ENCODE measurements at places on chromosomes 7 and 10.

DNA sequence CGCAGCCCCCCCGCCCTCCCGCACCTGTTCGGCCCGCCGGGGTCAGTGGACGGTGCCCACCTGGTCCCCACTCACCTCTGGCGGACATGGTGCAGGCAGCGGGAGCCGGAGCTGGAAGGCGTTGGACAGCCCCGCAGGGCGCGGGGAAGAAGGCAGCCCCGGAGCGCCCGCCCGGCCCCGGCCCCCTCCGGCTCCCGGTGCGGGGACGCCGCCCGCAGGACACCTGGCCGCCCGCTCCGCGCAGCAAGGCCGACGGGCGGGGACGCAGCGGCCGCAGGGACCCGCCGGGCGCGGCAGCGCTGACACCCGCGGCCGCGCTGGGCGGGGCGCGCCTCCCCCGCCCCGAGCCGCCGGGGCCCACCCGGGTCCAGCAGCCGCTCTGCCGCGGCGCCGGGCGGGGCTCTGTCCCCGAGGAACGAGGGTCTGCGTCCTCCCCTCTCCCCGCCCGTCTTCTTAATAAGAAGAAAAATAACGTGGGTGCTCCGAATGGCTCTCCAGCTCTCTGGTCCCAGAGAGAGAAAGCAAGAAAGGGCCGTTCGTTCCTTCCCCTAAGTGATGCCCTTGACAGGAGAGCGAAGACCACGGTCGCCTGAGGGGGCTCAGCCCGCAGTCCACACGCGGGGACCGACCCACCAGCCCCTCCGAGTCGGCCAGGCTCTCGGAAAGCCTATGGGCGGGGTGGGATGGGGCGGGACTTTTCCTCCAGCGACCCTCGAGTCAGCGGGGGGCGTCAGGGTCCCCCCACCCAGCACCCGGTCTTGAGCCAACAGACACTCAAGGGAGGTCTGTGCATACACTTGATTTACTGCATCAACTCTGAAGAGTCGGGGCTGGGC, 53.4 kb upstream of the FHIP2A start:
- no peak for DNase-seq

DNA sequence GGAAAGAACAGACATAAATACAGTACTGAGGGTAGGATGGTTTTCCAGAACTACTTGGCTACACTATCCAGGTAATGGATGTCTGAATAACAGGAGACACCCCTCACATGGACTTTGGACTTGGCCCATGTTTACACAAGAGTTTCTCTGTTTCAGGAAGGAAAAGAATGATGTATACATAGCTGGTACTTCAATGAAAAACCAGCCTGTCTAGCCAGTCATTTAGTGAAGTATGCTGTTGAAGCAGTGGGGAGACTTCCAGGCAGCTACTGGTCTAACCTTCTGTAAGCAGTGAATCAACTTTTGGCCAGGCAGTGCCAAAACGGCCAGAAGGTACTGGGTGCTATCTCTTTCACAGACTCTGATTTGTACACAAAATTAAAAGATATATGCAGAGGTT, 135.0 kb downstream of the MBL2 start:
- DNase-seq: no peak

DNA sequence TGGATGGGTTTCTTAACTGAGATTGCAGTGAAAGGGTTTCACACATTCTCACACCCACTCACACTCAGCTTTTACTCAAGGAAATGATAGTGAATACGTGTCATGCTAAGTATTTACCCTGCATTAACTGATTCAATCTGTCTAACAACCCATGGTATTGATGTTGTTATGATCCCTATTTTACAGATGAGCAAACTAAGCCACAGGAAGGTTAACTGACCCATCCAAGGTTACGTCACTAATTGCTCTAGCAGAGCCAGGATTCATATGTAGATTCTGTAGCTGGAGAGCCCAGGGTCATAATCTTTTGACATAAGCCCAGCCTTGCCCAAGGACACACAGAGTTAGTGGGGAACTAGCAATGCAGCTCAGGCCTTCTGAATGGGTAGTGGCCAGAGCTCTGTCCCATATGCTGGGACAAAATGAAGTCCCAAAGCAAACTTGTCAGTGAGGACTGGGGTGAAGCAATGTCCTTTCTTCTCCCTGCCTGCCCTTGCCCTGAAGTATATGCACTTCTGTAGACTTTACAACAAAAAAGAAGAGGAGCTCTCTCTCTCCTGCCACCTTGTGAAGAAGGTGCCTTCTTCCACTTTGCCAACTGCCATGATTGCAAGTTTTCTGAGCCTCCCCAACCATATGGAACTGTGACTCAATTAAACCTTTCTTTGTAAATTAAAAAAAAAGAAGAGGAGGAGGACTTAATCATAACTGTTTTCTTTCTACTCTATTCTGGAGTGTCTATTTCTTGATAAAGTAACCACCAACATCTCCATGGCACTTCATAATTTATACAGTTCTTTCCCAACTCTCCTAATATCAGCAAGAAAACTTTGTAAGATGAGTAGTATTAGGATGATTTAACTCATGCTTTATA, 4.9 kb upstream of the CYP3A7 start:
- DNase-seq: no peak

GRCh38 chr10:78776756-78777155, 292.0 kb upstream of the ZMIZ1 start:
- no peak for DNase-seq

DNA sequence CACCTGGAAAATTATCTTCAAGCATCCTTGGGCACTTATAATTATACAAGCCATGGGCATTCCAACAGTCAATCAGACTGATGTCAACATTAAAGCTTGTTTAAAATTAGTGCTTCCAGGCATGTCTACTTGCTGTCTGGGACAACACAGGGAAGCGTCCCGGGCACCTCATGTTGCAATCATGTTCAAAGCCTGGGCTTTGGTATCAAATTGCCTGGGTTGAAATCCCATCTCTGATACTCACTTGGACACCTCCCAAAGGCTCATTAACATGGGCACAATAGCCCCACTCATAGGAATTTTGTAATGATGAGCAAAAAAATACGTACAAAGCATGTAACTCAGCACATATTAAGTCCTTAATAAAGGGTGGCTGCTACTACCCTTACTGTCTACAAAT, 14.4 kb downstream of the AIFM2 start:
- no peak for DNase-seq

- DNase-seq: no peak
Measured at GRCh38 chr10:12685261-12686058, 316.1 kb downstream of the CCDC3 start.

- no peak for DNase-seq
Measured at GRCh38 chr7:64630496-64630895, 35.4 kb upstream of the ZNF107 start.

GRCh38 chr7:83475420-83475819, 173.5 kb downstream of the SEMA3E start:
- no peak for DNase-seq

DNA sequence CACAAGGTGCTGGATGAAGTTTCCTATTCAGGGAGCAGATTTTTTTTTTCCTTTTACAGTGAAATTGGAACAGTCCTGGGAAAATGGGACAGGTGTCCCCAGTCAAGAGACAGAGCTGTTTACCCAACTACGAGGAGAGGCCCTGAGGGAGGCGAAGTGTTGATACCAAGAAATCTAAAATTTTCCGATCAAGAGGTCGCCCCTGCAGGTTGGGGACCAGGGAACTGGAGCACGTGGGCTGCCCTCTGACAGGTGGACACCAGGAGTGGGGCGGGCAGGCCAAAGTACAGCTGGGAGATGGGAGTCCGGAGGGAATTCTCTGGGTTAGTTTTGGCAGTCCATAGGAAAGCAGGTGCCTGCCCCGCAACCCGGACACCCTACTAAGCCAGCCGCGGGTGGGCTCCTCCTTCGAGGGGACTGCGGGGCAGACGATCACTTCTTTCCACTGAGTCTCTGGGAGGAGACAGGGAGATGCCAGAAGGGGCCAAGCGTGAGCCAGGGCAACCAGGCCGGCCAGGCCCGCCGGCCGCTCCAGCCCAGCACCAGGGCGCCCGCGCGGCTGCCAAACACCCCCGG, 965 bp upstream of the CAMK1D start:
- no peak for DNase-seq

DNA sequence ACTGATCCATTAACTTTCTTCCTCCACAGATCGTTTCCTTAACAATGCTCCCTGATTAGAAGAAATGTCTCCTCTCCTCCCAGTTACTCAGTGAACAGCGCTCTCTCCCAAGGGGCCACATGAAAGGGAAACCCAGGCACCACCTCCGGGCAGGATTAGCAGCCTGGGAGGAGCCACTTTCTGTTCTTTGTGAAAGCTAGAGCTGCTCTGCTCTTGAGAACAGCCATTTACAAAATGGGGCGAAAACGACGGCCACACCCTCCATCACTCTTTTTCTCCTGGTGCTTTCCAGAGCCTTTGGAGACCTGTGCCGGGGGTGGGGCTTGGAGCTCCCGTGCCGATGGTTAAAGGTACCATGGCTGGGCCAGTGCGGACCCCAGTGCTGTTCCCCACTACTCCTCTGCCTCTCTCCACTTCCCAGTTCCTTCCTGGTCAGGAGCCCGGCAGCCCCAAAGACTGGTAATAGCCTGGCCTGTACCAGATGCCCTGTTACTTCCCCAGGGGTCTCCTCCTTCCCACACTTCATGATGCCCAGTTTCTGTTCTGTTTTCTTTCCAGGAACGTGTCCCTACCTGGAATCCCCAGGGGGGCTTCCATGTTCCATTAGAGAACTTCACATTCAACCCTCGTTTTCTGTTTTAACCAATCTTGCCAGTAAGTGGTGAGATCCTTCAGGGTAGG, 402.9 kb upstream of the GALNT17 start:
- DNase-seq: no peak

DNA sequence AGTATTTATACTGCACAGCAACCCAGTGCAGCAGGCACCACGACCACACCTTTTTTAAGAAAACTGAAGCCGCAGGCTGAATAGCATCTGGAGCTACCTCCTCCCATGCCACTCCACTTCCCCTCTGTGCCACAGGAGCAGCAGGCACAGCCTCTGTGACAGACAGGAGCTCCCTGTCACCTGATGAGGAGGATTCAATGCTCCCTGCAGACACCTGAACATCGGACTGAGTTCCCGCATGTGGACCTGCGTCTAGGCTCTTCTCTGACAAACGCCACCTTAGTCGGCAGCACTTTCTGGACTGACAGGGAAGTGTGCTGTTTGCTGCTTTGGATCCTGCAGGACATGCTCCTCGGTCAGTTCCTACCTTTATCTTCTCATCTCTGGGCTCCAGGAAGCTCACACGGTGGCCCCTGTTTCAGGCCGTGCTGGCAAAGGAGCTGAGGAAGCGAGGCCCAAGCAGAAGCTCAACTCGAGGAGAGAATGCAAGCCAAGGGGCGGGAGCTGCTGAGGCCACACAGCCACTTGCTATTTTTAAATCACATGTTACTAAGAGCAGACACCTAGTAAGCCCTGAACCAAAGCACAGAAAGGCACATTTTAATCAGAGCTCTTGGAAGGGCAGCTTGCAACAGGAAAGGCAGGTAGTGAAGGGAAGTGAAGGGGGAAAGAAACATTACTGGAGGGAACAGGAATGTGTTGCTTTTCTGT, 56.6 kb downstream of the VOPP1 start:
- DNase-seq: no peak

- no peak for DNase-seq
Measured at GRCh38 chr7:12923971-12924370, 236.5 kb downstream of the ARL4A start.

DNA sequence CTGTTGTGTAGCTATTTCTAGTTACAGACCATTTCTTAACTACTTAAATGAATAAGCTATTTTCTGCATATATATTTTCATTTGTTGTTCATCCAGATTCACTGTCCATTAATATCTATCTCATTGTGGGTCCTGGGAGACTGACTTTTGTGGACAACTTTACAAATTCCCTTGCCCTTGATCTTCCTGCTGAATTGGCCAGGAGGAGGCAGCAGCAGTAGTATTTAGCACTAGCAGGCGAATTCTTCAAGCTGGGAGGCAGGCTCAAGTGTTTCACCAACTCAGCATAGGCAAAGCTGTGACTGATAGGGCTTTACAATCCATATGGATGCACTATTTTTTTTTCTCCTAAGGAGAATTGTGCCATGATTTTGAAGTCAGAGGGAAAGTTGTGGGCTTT, 461.0 kb upstream of the NRG3 start:
- DNase-seq: no peak

DNA sequence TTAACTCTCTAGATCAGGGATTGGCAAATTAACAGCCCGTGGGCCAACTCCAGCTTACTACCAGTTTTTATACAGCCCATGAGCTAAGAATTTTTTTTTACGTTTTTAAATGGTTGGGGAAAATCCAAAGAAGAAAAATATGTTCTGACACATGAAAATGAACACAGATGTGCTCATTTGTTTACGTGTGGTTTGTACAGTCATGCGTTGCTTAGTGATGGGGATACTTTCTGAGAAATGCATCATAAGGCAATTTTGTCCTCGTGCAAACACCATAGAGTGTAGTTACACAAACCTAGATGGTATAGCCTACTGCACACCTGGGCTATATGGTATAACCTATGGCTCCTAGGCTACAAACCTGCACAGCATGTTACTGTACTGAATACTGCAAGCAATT, 8.3 kb upstream of the SMKR1 start:
- no peak for DNase-seq

DNA sequence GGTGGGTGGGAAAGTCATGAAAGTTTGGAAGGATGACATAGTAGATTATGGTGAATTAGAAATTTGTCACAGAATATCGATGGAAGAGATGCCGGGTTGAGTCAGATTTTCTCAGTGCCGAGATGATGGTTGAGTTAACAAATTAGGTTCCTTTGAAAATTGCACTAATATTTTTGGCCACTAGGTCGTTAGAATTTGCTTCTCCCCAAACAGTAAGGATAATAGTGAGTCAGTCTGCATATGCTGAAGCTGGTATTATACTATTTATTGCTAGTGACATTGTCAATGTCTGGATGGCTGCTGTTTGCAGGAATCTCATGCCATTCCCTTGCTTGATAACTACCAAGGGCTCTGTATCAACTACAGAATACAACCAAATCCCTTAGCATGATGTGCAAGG, 37.7 kb upstream of the MINDY3 start:
- no peak for DNase-seq

- no peak for DNase-seq
Measured at GRCh38 chr7:86867163-86867762, 192.2 kb downstream of the ELAPOR2 start.

GRCh38 chr10:74282151-74282847, 131.3 kb downstream of the ADK start:
- DNase-seq: no peak

GRCh38 chr10:74923556-74923955, 97.2 kb downstream of the KAT6B start:
- DNase-seq: no peak

DNA sequence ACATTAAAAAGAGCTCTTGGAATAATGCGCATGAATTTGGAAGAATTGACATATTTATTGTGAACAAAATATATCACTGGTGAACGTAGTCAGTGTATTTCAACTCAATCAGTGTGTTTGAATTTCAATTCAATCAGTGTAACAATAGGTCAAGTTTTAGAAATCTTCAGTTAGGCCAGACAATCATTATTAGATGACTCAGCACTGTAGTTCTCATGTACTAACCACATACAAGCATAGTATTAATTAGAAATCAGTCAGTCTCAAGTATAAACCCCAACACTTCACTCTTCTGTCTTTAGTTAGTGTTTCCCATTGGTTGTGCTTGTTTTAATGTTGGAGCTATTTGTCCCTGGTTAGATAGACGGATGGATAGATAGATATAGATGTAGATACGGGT, 1247.9 kb downstream of the NXPH1 start:
- no peak for DNase-seq

All from stimulated activated CD8-positive, alpha-beta memory T cell treated with anti-CD3 and anti-CD28 coated beads, Interleukin-7, amount 100 ng/mL, for 1 hour (primary cell).